Activated T-cell treated with anti-CD3 and anti-CD28 coated beads, Interleukin-2, amount 50 U/mL, for 72 hours (primary cell): ENCODE measurements at places on chromosomes 13 and 19. TPM values are rescaled to one million over a fixed set of nuclear protein-coding genes. Genes with fewer than 3 reads are reported as not detected.

The SLC17A7 gene
- total RNA-seq, result 0.42 TPM

The CD70 gene
- total RNA-seq, result 31.5 TPM

The KCNK6 gene
- 10.2 TPM for total RNA-seq

The ZNF441 gene
- 5.3 TPM for total RNA-seq

The FARP1 gene
- 2.4 TPM for total RNA-seq

The BEST2 gene
- total RNA-seq, result not detected

The GJB2 gene
- 1.8 TPM for total RNA-seq

The ZNF260 gene
- 10.1 TPM for total RNA-seq

The SIGLEC12 gene
- 1.6 TPM for total RNA-seq

The CILP2 gene
- 0.86 TPM for total RNA-seq

The LGALS4 gene
- 2.3 TPM for total RNA-seq

The ZNF726 gene
- 25.3 TPM for total RNA-seq

The PNMA8A gene
- not detected for total RNA-seq
